ENCODE measurements at places on chromosomes 16 and 17.

GRCh38 chr17:43840814-43841213 lies 6.2 kb upstream of the CD300LG start:
- no peak for DNase-seq

DNA sequence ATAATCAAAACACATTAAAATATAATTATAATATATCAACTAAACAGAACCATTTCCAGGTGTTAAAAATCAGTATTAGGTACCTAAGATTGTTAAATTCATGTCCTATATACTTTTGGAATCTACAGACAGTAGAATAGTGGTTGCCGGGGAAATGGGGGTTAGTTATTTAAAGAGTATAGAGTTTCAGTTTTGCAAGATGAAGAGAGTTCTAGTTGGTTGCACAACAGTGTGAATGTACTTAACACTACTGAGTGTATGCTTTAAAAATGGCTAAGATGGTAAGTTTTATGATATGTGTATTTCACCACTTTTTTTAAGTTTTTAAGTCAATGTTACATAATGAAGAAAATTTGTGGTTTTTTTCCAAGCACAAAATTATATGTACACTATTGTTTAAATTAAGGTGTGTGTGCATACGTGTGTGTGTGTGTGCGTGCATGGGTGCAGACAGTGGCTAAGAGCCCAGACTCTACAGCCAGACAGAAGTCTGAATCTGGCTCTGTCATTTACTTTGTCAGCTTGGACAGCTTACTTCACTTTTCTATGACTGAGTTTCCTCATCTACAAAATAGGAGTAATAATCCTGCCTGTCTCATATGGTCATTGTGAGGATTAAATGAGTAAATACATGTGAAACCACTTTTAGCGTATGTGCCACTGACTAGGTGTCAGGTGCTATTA lies 25.3 kb upstream of the PHAF1 start:
- DNase-seq = no peak

- DNase-seq = no peak
Measured at GRCh38 chr17:1767358-1767757, 5.5 kb downstream of the SERPINF1 start.

GRCh38 chr17:72930031-72930430 lies 162.5 kb downstream of the SLC39A11 start:
- no peak for DNase-seq

- no peak for DNase-seq
Measured at GRCh38 chr17:82890339-82890730, 50.5 kb upstream of the ZNF750 start.
